Eye (tissue), 1 donor: ENCODE measurements at places on chromosomes 12 and 14.

DNA sequence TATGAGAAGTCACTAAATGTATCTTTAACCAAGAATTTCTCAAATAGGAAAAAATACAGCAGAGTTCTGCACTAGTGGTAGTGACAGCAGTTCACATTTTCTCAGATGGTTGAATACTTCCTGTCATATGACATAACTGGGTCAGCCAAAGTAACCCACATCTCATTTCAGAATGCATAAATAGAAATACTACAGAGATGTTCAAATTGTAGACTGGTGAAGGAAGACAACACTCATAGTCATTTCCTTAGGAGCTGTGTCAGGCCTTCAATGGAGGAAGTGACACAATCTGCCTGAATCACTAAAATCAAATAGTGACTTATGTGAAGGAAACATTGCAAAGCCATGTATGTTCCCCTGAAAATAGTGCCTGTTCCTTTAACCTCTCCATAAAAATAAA, 32.4 kb downstream of the FERMT2 start:
- DNase-seq, result peak; percentile 27

DNA sequence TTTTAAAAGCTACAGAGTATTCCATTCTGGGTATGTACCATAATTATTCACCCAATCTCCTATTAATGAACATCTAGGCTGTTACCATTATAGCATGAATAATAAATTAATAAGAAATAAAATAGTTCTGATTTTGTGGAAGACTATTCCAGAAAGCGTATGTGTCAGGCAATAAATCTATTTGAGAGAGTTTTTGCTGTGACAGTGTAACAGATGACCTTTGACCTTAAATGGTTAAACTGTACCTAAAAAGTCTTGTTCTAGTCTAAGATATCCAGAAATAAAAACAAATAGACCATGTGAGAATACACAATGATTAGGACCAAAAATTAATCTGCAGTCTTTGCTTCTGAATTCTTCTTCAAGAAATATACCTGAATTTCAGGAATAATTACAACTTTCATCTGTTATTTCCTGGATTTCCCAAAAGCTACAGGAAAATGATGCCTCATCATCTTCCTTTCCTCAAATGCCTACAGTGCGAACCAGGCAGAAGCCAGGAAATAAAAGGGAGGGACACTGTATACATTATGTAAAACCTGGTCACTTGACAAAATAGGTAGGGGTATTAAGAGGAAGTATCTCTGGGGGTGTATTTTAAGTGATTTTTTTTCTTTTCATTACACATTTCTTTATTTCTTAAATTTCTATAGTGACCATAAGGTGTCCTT, 7.3 kb downstream of the TM7SF3 start:
- no peak for DNase-seq

- peak; percentile 92 for DNase-seq
These were observed 400 bp downstream of the CHST11 start for GRCh38 chr12:104456950-104457745.

- no peak for DNase-seq
These were observed 196.1 kb downstream of the SLC15A4 start for GRCh38 chr12:128627659-128628058.

- no peak for DNase-seq
These were observed 32.2 kb downstream of the SUSD6 start for GRCh38 chr14:69643430-69644200.

DNA sequence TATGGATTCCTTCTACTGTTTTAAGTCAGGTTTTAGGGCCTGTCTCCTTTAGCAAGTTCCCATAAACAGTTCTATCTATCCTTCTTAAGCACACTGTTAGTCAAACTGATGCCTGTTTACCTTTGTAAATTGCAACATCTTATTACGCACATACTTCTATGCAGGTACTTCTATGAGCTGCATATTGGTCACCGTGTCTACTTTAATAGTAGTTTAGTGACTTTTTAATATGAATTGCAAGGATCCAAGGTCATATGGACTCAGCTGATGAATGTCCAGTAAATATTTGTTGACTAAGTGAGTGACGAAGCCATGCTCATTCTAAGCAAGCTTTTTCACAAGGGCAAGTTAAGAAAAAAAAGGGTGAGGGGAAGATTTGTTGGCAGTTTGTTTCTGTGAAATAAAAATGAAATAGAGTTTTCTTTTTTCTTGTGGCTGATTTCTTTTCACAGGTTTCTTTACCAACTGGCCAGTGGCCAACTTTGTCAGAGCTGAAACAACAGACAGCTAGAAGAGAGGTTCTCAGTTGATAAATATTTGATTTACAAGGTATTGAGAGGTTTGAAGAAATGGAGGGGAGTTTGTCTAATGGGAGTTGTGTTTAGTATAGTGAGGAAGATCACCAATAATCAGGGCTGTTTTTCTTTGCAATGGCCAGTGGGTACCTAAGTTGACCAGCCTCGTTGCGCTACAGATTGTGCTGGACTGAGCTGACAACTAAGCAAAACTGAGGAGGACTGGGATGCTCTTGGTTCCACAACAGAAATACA, 141.1 kb downstream of the SLC15A5 start:
- DNase-seq, result no peak

GRCh38 chr12:96170328-96170727, 23.8 kb upstream of the ELK3 start:
- peak; percentile 68 for DNase-seq

- DNase-seq, result no peak
These were observed 179.4 kb downstream of the SNAPC1 start for GRCh38 chr14:61941421-61942150.

GRCh38 chr12:23617749-23618148, 331.7 kb downstream of the SOX5 start:
- peak; percentile 37 for DNase-seq

DNA sequence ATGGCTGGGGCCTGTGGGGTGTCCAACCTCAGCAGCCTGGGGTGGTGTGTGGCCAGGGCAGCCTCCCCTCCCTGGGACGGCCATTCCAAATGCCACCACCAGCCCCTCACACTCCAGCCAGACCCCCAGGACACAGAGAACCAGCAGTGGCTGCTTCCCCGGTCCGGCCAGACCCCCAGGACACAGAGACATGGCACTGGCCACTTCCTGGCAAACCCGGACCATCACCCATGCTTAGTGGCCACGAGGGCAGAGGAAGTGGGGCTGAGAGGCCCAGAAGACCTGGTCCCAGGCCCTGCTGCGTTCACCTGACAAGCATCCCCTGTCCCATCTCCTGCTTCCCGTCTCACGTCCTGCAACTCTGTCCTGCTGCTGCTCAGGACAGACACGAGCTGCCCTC, 26.7 kb downstream of the BEGAIN start:
- DNase-seq, result no peak

DNA sequence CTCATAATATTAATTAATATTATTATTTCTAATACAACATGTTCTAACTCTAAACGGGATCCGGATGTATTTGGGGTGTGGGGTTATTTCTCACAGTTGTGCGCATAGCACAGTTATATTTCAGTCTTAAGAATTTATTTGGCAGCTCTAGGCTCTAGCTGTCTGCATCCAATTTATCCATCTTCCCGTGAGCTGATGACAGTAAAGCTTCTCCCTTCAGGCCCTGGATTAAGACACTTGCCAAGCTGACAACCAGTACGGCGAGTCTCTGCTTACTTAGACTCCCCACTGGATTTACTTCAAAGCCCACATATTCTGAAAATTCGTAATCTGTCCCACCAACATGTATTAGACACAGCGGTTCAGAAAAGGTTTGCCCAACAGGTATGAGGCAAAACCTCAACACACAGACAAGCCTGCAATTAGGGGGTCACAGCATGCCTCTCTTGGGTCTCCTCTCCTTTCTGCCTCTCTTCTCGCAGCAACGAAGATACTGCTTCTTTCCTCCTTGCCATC, 232.9 kb upstream of the TMTC1 start:
- no peak for DNase-seq

- DNase-seq, result no peak
These were observed 73.6 kb downstream of the HECTD4 start for GRCh38 chr12:112308652-112309051.

DNA sequence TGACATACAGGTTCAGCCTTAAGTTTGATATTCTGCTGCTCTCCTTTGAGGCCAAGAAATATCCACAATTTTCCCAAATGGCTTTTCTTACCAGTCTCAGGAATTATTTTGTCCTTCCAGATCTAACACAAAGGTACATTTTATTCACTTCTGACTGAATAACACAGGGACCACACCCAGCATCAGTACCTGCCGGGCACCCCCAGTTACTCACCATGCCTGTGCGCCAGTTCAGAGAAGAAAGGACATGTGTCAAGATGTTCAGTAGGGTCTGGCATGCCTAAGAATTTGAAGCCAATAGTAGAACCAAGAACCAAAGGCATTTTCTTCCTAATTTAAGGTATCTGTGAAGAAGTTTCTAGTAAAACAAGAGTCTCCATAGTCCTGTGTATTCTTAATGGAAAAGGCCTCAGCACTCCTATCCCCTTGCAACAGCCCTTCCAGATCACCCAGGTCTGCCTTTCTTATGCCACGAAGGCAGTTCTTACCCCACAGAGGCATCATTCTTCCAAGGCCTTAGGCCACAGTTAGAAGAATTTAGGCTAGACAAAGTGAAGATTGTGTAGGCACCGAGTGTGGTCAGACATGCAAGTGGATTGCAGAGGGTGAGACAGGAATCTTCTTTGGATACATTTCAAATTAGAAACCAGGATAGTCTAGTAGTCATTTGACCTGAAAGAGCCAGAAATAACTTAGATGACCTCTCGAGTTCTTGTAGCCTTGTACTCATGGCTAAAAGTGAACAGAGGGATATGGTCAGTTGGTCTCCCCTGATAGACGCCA, 140.1 kb upstream of the HIF1A start:
- no peak for DNase-seq

GRCh38 chr14:79705126-79705894, 506.0 kb downstream of the DIO2 start:
- no peak for DNase-seq

GRCh38 chr12:27237790-27238771, 6.0 kb upstream of the STK38L start:
- no peak for DNase-seq

GRCh38 chr12:45989721-45990467, 480 bp downstream of the SCAF11 start:
- DNase-seq, result peak; percentile 86

DNA sequence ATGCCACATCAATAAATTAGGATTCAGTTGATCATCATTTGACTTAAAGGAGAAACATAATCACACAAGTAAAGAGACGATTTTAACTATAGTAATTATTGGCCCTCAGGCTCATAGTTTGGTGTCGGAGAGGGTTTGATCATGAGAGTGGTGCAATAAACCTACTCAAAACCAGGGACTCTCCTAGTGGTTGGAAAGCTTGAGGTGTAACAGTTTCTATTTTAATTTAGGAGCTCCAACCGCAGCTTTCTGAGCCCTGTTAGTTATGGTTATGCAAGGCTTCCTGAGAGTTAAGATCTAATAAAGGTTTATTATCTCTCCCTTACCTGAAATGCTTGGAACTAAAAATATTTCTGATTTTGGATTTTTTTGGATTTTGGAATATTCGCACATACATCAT, 36.4 kb downstream of the TMTC2 start:
- no peak for DNase-seq

GRCh38 chr14:25431211-25432076, 381.5 kb upstream of the STXBP6 start:
- DNase-seq, result peak; percentile 47

- DNase-seq, result no peak
These were observed 4.2 kb upstream of the RIPK3 start for GRCh38 chr14:24343795-24344660.

DNA sequence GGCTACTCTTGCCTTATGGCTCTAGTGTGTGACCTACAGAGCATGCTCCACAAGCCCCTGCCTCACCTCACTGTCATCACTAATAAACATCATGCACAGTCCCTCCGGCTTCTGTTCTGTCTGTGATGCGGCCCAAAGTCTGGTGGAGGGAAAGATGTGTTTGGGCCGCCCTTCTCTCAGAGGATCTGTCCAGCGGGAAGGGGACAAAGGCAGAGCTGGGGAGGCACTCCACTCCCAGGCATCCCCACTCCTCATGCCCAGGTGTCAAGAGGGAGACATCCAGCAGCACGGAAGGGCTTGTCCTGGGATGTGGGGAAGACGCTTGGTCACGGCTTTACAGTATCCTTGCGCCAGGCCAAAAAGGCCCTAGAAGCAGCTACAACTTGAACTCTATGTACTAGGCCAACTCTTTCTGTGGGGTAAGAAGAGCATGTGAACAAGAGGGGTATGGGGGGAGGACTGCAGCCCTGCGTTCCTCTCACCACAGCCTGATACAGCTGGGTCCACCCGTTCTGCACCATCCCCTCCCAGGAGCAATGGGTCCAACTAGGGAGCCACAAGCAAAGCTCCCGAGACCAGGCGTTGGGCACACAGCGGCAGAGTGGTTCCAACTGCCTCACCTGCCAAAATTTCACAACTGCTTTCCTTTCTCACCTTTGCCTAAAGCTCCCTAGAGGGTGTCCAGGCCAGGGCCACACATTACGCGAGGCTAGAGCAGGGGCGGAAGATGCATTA, 10.7 kb downstream of the CACNB3 start:
- no peak for DNase-seq

DNA sequence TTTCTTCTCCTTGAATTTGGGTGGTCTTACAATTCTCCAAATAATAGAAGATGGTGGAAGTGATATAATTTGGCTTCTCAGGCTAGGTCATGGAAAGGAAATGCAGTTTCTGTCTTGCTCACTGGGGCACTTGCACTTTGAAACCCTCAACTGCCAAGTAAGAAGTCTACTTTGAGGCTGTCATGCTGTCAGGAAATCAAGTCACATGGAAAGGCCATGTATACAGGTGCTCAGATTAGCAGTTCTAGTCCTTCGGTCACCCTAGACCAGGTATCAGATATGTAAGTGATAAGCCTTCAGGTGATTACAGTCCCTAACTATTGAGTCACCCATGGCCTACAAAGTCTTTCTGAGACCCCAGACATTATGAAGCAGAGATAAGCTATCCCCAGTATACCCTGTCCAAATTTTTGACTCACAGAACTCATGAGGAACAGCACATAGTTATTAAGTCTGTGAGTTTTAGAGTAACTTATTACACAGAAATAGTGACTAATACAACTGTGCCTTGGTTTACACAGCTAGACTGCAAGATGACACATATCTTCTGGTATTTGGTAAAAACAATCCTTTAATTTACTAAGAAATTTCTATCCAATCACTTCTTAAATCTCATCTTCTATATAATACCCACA, 26.3 kb upstream of the BBS10 start:
- no peak for DNase-seq

- no peak for DNase-seq
These were observed 411 bp downstream of the BTBD7 start for GRCh38 chr14:93332397-93332852.

DNA sequence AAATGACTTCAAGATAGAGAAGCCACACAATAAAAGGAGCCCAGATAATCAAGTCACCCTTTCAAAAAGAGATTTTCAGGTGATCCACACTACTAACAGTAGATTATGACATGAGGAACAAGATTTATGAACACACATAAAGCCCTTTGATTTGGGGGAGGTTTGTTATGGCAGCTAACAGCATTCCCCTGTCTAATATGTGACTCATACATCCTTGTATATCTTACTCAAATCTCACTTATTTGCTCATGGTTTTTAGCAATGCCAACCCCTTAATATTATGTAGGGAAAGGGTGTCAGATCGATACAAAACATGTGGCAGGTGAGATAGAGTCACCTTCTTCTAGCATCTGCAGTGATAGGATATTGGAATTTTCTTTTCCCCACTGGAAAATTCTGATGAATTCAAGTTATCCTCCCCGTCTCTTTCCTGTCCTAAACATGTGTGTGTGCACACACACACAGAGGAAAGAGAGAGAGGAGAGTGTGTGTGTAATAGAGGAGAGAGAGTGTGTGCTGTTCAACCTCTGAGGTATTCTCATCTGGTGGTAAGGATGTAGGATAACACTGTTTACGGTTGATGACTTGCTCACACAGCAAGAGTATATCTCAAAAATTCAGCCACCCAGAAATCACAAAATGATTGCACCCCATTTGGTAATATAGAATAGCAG, 319.9 kb downstream of the KCNC2 start:
- DNase-seq, result no peak
